ENCODE measurements at places on chromosomes 11 and 22.

- DNase-seq = no peak
Observed at GRCh38 chr11:26719289-26719973, 2.4 kb downstream of the SLC5A12 start.

DNA sequence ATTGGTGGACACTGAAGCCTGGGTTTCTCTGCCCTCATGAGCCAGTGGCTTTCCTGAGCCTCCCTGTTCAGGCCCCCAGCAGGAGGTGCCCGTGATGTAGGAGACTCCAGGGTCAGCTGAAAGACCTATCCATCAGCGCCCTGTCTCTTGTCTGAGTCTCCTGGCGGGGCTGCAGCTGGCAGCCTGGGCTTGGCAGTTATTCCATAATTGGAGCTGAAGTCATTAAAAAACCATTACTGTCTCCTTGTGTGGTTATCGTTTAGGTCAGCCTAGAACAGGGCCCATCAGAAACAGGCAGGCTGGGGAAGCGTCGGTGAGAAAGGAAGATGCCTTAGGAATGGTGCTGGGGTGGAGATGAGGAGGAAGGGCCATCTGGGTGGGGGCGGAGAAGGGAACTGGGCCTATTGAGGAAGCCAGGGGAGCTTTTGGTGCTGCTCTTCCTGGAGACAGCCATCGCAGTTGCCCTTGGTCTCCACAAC lies 5.0 kb downstream of the TUB start:
- DNase-seq = no peak

DNA sequence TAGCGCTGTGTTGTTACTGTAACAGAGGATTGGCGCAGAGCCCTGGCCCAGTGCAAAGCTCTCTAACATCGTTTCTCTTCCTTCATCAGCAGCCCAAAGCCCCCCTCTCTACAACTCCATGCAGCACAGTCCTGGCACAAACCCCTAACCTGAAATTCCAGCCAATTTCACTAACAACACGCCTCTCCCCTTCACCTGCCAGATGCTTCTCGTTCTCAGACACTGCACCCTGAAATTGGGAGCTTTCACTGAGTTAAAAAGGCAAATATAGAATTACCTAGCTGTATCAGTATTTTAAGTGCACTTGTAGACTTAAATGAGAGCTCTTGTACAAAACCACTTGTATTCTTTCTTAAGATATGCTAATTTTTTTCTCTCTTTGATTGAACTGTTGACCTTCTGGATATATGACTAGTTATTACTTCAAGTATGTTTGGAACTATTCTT lies 16.3 kb downstream of the GRAP2 start:
- no peak for DNase-seq

DNA sequence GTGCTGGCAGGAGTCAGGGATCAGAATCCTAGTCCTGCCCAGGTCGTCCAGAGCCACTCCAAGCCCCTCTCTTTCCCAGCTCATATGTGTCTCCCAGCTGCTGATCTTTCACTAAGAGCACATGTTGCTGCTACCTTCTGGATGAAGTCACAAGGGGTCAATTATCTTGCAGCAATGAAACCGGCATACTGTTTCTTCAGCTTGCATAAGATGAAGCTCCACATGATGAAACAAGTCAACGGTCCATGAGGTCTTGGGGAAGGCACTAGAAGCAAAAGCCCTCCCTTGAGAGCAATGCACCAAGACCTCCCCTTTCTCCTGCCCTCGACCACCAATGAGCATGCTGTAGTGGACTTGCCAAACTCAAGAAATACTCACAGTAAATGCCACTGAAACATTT lies 148.9 kb downstream of the TENM4 start:
- DNase-seq = no peak

DNA sequence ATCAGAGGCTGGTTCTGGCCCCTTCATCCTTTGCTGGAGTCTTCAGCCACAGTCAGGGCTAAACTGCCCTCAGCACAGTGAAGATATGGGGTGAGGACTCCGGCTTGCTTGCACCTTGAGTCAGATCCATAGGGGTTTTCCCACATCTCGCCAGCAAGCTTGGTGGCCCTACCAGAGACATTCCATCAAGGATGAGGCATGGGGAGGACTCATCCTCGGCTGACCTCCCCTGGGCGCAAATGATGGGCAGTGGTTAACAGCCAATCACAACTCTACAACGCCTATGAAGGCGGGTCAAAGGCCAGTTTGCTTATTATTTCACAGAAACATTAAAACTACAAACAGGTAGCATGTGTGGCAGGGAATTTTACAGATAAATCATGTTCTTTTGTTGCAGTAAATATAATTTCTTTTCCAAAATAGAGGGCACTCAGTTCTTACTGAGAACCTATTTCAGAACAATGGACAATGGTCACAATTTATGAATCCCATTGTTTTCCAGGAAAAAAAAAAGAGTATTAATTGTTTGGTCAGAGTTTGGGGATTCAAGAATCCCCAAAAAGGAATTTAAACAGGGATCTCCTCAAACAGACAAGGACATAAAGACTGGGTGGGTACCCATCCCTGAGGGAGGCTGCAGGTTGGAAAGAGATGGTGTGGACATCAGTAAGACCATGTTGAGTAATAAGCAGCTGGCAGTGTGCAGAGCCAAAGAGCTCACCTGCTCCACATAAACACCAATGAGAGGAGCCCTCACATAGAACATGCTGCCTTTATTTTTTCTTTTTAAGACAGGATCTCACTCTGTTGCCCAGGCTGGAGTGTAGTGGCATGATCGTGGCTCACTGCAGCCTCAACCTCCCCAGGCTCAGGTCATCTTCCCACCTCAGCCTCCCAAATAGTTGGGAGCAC lies 14.8 kb downstream of the PLAAT3 start:
- no peak for DNase-seq

DNA sequence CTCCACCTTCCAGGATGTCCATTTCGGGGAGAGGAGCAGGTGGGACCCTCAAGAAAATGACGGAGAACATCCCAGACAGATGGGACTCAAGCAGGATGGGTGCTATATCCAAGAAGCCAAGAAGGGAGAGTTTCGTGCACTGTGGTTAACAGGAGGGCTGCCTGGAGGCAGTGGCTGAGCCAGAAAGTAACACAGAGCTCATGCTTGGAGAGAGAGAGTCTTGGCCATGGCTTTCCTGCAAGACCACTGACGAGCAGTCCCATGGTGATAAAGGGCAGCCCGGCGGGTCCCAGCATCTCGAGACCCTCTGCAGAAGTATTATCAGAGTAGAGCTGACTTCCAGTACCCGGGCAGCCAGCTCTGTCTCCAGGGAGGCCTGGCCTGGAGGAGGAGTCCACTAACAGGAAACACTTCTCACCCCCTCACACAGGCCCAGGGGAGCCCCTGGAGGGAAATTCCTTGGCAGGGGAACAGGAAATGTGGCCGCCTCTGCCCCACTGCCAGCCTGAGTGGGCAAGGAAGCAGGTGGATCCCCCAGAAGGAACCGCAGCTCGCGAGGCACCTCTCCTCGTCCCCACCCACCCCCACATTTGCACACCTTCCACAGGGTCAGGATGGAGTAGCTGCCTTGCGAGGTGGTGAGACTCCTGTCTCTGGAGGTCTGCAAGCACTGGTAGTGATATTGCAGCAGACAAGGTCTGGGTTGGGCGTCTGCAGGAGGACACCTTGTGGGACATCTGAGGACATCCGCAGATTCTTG lies 32.2 kb downstream of the CYTH4 start:
- DNase-seq = no peak

DNA sequence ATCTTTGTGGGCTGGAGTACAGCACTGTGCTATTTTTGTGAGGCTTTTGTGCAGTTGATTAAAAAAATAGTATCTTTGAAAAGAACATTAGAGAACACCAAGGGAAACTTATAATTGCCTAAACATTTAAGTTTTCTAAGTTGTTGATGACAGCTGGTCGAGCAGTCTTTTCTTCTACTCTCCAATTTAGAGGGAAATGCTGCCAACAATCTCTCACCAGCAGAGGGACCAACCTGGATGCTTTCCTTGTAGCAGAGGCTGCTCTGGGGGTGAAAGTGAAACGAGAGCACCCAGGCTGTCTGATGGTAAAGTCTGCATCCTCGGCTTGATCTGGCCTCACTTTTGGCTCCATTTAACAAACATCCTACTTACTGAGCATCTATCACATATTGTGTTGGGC lies 1286.5 kb upstream of the TENM4 start:
- DNase-seq = no peak

- no peak for DNase-seq
Observed at GRCh38 chr22:31968022-31968421, 23.7 kb downstream of the YWHAH start.

DNA sequence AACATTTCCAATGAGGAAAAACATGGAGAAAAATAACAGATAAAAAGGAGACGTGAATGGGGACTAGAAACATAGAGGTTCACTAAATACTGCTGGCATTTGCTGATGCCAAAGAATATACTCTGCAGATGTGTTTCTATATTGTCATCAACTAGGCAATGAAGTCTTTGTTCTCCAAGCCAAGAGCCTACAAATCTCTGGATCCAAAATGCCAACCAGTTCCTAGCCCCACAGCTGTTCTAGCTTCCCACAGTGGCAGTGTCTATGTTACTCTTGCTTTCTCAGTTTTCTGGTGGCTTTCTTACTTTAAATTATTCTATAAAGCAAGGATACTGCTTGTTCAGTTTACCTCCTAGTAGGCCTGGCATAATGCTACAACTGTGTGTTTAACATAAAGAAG lies 977.9 kb upstream of the CCDC90B start:
- no peak for DNase-seq

DNA sequence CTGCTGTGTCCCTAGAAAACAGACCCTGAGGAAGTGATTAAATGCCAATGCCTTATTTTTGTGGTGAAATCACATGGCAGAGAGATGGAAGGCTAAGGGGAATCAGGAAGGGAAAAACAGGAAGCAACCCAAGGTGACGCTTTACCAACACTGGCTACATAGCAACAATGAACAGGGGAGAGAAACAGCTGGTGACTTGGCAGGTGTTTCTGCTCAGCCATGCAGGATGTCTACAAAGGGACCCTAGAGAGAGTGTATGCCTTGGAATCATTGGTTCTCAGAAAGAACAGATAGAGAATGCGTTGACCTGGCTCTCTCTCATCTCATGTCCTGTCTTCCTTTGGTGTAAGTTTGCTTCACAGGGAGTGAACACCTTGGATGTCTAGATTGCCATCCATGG lies 911.9 kb downstream of the OPCML start:
- DNase-seq = no peak

DNA sequence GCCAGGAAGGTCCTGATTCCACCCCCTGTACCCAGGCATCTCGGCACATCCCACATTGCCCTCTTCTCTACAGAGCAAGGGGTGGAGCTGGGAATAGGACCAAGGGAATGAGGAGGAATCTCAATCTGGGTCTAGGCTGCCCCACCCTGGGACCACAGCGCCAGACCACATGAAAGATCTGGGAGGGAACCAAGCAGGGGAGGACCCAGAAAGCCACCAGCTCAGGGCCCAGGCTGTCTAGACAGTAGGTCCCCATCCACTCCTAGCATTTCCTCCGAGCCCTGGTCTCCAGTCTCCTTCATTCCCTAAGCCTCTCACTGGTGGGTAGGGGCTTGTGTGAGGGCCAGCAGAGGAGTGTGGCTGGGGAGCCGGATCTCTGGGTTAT lies 11.6 kb downstream of the PHLDB1 start:
- no peak for DNase-seq

DNA sequence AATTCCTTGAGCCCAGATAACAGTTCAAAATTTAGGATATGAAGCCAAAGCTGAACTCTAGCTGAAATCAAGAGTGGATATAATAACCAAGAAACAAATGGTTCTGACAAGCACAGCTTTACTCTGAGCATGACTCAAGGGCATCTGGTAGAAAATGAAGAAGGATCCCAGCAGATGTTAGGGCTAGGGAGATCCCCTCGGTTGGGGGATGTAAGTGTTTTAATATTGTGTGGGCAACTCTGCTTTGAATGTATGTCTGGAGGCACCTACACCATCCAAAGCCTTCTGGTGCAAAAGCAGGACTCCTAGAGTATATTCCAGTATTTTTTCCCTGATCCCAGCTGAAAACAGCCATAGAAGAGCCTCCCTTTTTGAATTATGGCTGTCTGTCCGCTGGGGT lies 61.7 kb downstream of the FLI1 start:
- DNase-seq = no peak

GRCh38 chr11:128705124-128705920 lies 11.4 kb downstream of the FLI1 start:
- no peak for DNase-seq

DNA sequence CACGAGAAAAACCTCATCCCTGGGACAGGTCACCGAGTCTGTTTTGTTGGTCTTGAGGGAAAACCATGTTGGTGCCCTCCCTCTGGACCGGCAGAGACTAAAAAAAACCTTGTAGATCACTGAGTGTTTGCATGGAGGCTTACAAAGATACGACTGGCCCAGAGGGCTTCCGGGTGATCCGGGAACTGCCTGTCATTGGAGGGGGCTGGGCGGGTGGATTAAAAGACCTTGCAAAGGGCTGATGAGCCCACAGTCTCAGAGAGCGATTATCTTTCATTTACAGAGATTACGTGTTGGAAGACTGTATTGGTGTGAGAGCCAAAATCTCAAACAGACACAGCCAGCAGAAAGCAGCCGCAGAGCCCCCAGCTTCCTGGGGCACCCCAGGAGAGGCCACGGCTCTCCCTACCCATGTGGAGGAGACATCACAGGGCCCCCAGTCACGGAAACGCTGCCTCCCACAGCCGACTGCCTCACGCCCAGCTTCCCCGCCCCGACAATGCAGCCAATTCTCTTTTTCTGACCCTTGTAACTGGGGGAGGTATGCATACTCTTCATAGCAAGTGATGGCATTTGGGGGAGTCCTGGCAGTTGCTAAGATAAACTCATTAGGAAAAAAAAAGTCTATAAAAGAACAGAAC lies 426.4 kb downstream of the CTTN start:
- DNase-seq = no peak

- no peak for DNase-seq
Observed at GRCh38 chr11:122339436-122340060, 223.5 kb upstream of the BLID start.

GRCh38 chr22:26563022-26563421 lies 26.9 kb downstream of the TPST2 start:
- DNase-seq = no peak

- no peak for DNase-seq
Observed at GRCh38 chr11:103372906-103373305, 263.7 kb downstream of the DYNC2H1 start.

- no peak for DNase-seq
Observed at GRCh38 chr11:132080127-132080526, 709.7 kb downstream of the NTM start.

- DNase-seq = no peak
Observed at GRCh38 chr22:44901301-44901700, 108.5 kb downstream of the PHF21B start.

DNA sequence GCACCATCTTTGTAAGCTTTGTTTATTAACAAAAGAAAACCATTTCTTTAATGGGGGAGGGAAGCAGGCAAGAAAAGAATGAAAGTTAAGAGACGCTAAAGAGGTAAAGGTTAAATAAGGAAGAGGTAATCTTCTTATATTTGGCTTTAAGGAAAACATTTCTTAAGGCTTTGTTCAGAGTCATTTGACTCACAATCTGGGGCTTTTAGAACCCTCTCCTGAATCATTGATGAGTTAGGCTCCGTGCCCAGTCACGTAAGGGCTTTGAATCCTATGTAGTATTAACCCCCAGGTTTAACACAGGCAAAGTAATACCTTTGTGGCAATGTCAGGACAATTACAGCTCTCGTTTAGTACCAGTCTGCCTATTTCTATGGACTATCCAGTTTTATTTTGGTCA lies 26.1 kb downstream of the MADD start:
- no peak for DNase-seq

Measured in stimulated activated CD4-positive, alpha-beta T cell treated with anti-CD3 and anti-CD28 coated beads, TNF-alpha, amount 100 ng/mL, for 4 hours (primary cell).